Renal cortex interstitium (tissue), 15 donors: ENCODE measurements at places on chromosomes 5 and 9.

DNA sequence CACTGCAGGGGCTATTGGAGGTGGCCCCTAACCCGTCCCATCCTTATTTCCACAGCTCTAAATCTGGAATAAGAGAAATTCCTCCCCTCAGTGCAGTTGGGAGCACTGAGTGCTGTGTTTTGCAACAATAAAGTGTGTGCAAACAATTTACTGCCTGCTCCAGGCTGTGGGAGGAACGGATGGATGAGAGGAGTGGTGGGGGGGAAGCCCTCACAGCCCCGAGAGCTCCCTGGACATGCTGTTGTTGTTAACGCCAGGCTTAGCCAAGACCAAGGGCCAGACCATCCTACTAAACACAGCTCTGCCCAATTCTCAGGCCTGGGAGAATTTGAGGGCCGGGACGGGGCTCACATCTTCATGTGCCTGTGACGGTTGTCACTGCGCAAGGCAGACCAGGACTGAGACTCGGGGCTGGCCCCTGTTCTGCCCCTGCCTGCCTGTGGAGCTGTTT, 200.2 kb downstream of the DAB2IP start:
- DNase-seq, result no peak

GRCh38 chr9:37951671-37952449, 47.9 kb upstream of the SLC25A51 start:
- DNase-seq, result no peak

- DNase-seq, result peak; percentile 33
Observed at GRCh38 chr5:58582019-58582802, 664 bp upstream of the RAB3C start.

DNA sequence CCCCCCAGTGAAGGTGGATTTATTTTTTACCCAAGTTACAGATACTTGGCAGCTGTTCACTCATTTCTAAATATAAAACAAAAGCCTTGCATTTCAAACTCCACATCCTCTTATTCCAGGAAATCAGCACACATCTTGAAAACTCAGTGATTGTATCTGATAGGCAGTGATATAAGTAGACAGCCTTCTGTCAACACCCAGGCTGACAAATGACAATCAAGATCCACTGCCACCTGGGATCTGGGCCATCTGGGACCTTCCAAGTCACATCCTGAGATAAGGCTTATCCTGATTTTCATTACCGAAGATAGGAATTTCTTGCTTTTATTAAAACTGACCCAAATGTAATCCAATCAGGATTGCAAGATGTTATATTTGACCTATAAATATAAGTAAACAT, 201.3 kb upstream of the PUM3 start:
- no peak for DNase-seq

GRCh38 chr9:2414465-2414864, 207.1 kb upstream of the VLDLR start:
- DNase-seq, result no peak

DNA sequence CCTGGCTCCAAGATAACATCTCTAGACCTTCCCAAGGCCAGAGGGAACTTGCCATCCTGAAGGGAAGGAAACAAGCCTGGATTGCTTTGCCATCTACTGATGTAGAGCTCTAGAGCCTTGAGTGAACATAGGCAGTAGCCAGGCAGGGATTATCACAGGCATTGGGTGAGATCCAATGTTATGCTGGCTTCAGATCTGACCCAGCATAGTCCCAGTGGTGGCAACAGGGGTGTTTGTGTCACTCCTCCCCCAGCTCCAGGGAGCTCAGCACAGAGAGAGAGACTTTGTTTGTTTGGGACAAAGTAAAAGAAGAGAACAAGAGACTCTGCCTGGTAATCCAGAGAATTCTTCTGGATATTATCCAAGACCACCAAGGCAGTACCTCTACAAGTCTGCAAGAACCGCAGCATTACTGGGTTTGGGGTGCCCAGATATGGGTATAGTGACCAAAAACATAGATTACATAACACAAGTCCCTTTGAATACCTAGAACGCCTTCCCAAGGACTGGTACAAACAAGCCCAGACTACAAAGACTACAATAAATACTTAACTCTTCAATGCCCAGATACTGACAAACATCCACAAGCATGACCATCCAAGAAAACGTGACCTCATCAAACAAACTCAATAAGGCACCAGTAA, 137.6 kb upstream of the DAPK1 start:
- no peak for DNase-seq

DNA sequence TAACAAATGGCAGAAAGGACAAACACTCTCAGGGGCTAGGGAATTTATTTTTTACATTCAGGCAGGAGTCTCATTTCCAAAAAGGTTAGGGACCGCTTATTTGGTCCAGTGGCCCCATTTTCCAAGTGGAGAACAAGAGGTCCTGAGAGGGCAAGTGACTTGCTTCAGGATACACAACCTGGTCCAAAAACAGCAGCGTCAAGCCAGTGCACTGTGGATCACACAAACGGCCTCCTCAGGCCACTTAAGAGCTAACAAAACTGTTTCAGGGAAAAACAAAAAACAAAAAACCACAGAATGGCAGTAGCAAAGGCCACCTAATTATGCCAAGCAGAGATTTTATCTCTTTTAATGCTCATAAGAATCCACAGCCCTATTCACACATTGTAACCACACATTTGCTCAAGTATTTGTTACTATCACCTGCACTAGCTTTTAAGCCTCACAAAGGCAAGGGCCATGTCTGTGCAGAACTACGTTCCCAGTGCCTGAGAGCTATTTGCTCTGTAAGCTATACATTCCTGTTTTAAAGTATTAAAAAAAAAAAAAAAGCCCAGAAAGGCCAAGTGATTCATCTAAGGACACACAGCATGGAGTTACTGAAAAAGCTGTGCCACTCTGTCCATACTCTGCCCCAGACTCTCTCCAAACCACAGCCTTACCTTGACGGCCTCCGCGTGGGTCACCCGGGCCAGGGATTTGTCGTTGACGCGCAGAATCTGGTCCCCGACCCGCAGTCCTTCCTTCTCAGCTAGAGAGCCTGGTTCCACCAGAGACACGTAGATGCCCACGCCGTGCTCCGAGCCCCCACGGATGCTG, 1.5 kb downstream of the WHRN start:
- no peak for DNase-seq

DNA sequence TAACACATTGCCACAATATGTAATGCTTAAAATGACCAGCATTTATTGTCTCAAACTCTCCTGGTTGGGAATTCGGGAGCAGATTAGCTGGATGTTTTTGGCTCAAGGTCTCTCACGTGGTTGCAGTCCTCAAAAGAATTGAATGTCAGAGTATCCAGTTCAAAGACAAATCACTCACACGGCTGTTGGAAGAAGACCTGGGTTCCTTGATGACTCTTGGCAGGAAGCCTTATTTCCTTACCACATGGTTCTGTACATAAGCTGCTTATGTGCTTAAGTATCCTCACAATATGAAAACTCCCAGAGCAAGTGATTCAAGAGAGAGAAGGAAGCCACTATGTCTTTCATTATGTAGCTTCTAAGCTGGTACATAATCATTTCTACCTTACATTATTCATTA, 230.3 kb upstream of the PTPRD start:
- DNase-seq, result no peak

- no peak for DNase-seq
Observed at GRCh38 chr9:89077519-89077918, 86.3 kb downstream of the S1PR3 start.

DNA sequence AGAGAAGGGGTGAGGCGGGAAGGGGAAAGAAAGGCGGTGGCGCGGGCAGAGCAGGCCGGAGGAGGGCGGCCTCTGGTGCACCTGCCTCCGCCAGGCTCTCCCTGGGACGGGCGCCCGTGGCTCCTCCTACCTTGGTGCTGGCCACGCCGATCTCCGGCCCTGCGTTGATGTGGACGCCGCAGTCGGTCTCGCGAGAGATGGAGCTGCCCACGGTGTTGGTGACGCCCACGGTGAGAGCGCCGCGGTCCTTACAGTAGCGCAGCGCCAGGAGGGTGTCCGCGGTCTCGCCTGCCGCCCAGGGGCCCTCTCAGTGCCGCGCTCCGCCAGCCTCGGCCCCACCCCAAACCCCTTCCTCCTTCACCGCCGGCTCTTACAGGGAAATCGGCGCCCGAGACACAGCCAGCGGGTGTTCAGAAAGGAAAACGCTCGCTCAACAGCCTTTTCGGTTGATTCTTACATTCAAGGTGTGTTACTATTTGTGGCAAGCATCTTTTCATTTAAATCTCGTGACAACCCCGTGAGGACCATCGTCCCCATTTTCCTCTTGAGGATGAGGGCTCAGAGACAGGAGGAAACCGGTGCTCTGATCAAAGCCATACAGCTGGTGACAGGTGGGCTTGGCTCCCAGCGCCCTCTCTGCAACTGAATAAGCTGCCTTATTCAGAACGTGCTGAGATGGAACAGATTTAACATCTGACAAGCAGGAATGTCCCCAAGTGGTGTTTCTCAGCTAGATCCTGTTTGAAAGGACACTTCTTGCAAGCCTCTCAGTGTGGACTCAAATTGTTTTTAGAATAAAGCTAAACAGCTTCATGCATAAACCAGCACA, 22.0 kb upstream of the MAPK9 start:
- no peak for DNase-seq

GRCh38 chr9:127693143-127693542, 13.6 kb upstream of the CFAP157 start:
- DNase-seq, result no peak

DNA sequence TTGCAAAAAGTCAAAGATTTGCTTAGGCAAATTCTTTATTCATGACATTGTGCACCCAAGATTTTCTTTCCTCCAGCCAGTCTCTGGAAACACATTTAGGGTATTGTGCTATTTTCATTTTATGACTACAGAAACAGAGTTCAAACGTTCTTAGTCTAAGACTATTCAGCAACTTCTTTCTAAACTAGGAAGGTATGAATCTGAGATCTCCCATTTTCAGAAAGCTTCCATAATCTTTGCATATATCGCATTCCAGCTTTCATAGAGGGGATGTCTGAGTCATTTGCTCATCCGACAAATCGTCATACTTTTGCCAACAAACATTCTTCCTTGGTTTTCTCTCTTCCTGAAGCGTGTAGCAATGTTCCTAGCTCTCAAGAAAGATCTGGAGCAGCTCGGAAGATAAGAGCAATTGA, 1.6 kb upstream of the PAPPA start:
- no peak for DNase-seq

DNA sequence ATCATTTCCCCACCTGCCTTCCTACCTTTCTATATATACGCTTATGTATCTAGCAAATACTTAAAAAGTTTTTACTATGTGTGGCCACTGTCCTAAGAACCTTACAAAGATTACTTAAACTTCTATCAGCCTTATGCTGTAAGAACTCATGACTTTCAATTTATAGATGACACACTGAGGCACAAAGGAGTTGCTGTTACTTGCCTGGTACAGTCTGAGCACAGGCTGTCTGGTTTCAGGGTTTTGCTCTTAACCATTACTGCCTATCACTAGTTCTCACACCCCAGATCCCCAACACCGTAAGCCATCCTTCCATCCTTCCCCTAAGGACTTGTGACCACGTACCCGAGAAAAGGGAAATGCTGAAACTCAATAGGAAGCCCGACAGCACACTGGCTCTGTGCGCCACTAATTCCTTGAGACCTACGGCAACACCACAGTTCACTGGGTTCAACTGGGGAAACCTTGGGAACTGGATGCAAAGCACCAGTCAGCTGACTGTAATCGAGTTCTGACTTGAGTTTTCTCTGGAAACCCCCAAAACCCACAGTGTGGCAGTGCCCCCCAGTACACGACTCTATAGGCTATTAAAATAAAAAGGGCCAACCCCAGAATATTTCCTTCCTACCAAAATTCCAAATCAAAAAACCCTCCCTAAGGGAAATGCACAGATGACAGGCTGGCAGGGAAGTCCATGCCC, 56.0 kb downstream of the AUH start:
- DNase-seq, result no peak

DNA sequence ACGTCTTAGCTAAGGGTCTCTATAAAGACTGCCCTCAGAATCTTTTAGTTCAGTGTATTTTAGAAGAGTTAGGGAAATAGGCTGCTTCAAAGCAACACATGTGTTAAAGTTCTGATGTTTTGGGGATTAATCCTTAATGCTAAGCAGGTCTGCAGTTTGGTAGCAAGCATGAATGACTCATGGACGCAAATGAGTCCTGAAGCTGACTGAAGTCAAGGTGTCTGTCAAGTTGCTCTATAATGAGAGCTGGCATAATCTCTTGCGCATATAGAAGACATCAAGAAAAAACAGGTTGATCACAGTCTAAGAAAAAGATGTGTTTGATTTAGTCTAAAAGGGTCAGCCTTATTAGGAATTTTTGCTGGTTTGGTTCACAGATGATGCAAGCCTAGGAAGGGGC, 630.1 kb downstream of the CDH12 start:
- no peak for DNase-seq

DNA sequence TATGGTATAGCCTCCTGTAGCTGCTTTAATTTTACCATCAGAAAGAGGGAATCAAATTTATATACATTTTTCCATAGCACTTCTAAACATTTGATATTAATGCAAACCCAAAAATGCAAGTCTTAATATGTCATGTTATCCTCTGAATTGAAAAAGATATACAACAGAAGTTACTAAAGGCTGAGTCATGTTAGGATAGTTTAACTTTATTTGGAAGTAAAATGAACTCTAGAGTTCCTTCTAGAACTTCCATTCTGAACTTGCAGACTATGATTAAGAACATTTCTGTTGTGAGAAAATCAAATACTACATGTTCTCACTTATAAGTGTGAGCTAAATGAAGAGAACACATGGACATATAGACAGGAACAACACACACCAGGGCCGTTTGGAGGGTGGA, 317.3 kb upstream of the PRR16 start:
- DNase-seq, result no peak

- no peak for DNase-seq
Observed at GRCh38 chr5:9455826-9456434, 89.9 kb downstream of the SEMA5A start.

DNA sequence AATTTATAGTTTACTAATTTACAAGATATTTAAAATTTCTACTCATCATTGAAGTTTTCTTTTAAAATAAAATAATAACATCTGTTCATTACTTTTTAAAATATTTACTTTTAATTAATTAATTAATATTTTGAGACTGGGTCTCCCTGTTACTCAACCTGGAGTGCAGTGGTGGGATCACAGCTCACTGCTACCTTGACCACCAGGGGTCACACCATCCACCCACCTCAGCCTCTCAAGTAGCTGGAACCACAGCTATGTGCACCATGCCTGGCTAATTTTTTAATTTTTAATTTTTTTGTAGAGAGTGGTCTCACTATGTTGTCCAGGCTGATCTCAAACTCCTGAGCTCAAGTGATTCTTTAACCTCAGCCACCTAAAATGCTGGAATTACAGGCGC, 1013.6 kb downstream of the CDH9 start:
- DNase-seq, result no peak

DNA sequence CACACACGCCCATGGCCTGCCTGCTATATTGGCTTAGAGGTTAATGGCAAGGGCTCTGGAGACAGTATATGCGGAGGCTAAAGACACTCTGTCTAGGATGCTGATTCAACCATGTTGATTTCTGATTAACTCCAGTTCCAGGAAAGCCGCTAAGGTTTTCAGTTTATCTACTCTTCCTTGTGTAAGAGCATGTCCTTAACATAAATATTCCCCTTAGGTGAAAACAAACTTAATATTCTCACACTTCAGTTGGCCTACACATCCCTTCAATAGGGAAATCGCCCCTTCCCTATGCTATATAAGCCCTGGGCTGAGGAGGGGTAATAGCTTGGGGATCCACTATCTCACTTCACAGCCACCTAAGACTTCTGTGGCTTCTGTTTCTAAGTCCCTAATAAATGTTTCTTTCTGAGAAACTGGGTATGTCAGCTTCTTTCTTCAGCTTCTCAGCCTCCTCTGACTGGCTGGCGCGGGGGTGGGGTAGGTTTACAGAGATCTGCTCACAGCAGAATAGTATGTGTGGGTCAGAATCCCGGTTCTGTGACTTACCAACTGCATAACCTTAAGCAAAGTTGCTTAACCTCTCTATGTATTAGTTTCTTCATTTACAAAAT, 4.3 kb upstream of the GPX3 start:
- no peak for DNase-seq
